ENCODE measurements at places on chromosomes 1 and 21. TPM values are rescaled to one million over a fixed set of nuclear protein-coding genes. Genes with fewer than 3 reads are reported as not detected.

DNA sequence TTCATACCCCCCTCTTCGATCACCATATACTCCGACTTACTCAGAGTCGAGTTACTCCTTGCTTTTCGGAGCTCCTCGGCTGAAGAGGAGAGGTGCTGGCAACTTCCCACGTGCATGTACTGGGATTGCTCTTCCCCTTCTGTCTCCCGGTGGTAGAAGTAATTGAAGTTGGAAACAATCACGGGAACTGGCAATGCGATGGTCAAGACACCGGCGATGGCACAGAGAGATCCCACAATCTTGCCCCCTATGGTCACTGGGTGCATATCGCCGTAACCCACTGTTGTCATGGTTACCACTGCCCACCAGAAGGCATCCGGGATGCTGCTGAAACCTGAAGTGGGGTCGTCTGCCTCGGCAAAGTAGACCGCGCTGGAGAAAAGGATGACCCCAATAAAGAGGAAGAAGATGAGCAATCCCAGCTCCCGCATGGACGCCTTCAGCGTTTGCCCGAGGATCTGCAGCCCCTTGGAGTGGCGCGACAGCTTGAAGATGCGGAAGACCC, 1.5 kb downstream of the KCNA3 start:
- H3K27me3 ChIP-seq, result no peaks in the 10 kb centered on the region
- peaks cover 11% of the 10 kb centered on the region for H3K36me3 ChIP-seq
- no peak overlapping the region for H3K27ac ChIP-seq
- H3K4me3 ChIP-seq, result peak overlapping the region; percentile 100
- H3K4me1 ChIP-seq, result peaks cover 52% of the 10 kb centered on the region
- peak; percentile 15 for DNase-seq

GRCh38 chr1:182246783-182247182, 144.8 kb downstream of the GLUL start:
- no peak overlapping the region for H3K27ac ChIP-seq
- H3K4me1 ChIP-seq, result peaks cover 5% of the 10 kb centered on the region
- peaks cover 7% of the 10 kb centered on the region for H3K27me3 ChIP-seq
- DNase-seq, result no peak
- H3K4me3 ChIP-seq, result no peak overlapping the region

DNA sequence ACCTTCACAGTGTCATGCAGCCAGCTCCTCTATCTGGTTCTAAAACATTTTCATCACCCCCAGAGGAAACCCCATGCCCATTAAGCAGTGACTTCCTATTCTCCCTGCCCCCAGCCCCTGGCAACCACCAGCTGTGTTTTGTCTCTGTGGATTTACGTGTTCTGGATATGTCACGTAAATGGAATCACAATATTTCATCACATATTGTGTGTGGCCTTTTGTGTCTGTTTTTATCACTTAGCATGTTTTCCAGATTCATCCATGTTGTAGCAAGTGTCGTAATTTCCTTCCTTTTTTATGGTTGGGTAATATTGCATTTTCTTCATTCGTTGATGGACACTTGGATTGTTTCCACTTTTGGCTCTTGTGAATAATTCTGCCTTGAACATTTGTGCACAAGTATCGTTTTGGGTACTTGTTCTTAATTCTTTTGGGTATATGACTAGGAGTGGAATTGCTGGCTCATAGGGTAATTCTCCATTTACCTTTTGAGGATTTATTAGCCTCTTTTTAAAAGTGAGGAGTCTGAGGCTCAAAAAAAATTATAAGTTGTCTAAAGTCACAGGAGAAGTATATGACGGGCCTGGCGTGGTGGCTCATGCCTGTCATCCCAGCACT, 127.0 kb downstream of the MRPS6 start:
- H3K4me3 ChIP-seq, result peak overlapping the region; percentile 31
- peaks cover 19% of the 10 kb centered on the region for H3K4me1 ChIP-seq
- H3K36me3 ChIP-seq, result peaks cover 2% of the 10 kb centered on the region
- peaks cover 6% of the 10 kb centered on the region for H3K27me3 ChIP-seq
- H3K27ac ChIP-seq, result peak overlapping the region; percentile 43

GRCh38 chr1:147913362-147913942, 10.9 kb downstream of the GJA8 start:
- peaks cover 7% of the 10 kb centered on the region for H3K36me3 ChIP-seq
- DNase-seq, result no peak
- H3K27ac ChIP-seq, result no peak overlapping the region
- no peaks in the 10 kb centered on the region for H3K4me1 ChIP-seq

DNA sequence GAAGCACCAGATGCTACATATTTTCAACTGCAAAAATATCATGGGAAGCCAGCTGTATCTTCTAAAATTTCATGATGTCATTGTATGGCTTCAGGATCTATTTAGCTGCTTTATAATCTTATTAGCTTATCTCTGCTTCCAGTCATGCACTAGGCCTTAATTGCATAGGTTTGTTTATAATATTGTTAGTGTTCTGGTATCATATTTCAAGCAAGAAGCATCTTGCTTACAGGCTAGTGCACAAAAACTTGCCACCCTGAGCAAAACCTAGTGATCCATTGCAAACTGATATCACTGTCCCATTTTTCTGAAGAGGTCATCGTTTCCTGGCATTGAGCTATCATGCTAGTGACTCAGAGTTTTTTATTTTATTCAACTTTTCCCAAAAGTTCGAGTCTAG, 15.7 kb upstream of the NRIP1 start:
- DNase-seq, result no peak
- H3K27ac ChIP-seq, result no peak overlapping the region
- H3K4me3 ChIP-seq, result no peak overlapping the region
- H3K27me3 ChIP-seq, result peaks cover 23% of the 10 kb centered on the region

DNA sequence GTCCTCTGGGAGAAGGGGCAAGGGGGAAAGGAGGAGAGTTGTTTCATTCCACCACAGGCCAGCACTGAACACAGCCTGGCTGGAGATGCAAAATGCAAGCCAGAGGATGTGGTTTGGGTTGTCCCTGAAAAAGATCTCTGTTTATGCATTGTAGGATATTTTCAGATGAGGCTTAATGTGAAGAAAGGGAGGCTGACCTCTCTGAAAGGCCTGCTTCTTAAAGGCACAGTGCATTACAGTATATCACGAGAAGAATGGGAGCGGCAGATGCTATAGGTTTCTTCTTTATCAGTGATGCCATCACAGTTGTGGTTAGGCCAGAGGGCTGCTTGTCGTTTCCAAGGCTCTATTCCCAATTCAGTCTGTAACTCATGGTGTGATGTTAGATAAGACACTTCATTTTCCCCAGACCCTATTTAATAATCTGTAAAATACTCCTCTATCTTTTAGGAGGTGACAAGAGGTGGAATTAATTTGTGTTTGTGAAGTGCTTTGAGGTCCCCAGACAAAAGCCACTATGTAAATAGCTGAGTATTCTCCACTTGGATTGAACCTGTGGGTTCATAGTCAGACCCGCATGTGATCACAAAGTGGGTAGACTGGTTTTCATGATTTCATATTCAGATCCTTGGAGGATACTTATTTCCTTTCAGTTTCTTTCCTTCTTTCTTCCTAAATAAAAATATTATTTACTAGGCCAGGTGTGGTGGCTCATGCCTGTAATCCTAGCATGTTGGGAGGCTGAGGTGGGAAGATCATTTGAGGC, 76.5 kb upstream of the WDR26 start:
- H3K27ac ChIP-seq, result no peak overlapping the region
- DNase-seq, result no peak
- no peaks in the 10 kb centered on the region for H3K36me3 ChIP-seq
- peaks cover 7% of the 10 kb centered on the region for H3K4me1 ChIP-seq

- H3K27me3 ChIP-seq, result peaks cover 13% of the 10 kb centered on the region
- no peaks in the 10 kb centered on the region for H3K36me3 ChIP-seq
- DNase-seq, result no peak
- no peaks in the 10 kb centered on the region for H3K4me1 ChIP-seq
These were observed 459.7 kb downstream of the KIF26B start for GRCh38 chr1:245614476-245614875.

Gene ZNF678
- 5.5 TPM for total RNA-seq

Gene PADI2
- total RNA-seq, result 0.23 TPM

Gene RGS7
- not detected for total RNA-seq

Gene IGSF3
- 0.16 TPM for total RNA-seq
